ENCODE measurements at places on chromosomes 4 and X.
A peak's percentile ranks its signal among the peaks of the same experiment; 100 is the strongest.

DNA sequence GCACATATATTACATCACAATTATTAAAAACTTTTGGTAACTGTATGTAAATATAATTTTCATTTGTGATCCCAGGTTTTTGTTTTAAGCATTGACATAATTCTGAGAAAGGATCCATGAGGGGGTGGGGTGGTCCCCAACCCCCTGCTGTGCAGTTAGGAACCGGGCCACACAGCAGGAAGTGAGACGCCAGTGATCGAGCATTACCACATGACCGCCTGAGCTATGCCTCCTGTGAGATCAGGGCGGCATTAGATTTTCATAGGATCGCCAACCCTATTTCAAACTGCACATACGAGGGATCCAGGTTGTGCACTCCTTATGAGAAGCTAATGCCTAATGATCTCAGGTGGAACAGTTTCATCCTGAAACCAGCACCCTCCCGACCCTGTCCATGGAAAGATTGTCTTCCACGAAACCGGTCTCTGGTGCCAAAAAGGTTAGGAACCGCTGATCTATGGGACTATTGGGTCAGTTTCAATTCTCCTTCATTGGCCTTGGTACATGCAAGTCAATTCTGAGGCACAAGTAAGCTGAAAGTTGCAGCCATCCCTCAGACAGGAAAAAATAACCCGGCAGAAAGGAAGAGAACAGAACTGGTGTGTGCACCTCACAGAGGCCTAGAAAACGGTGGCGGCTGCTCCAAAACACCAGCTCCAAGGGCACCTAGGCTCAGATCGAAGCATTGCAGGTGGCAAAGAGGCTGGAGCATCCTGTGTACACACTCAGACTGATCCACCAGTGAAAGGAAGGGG, 7.0 kb upstream of the TMSB4X start:
- DNase-seq: no peak

GRCh38 chrX:17413228-17413627, 38.2 kb downstream of the NHS start:
- peak; percentile 32 for DNase-seq

GRCh38 chr4:3715061-3715854, 50.9 kb upstream of the ADRA2C start:
- no peak for DNase-seq

- DNase-seq: no peak
These were observed 147.8 kb upstream of the BCOR start for GRCh38 chrX:40245488-40246071.

DNA sequence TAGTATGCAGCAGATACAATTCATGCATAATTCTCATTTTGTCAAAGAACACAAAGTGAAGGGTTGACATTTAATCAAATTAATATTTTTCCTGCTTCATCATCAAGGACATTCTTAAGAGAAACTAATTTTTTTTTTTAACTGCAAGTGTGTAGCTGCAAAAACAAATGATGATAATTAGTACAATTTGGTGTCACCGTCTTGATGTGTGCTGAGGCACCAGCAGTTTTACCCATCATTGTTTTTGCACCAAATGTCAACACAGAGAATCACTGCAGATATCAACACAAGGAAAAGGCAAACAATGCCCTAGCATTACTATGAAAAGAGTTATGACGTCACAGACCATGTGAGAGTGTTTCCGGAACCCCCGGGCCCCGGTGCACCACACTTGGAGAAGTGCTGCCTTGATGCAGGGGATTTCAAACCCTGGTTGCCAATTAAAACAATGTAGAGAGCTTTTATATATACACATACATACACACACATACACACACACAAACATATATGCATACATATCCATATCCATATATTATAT, 55.9 kb downstream of the AGA start:
- DNase-seq: no peak
